C1 segment of cervical spinal cord (tissue), 14 donors: ENCODE measurements at places on chromosomes 11 and 22.

- no peak for DNase-seq
These were observed 7.3 kb downstream of the HEPHL1 start for GRCh38 chr11:94028436-94028835.

GRCh38 chr22:36469094-36469710 is 12.2 kb downstream of the TXN2 start:
- peak; percentile 23 for DNase-seq

GRCh38 chr11:12287374-12288211 is 89.8 kb upstream of the PARVA start:
- DNase-seq = no peak

DNA sequence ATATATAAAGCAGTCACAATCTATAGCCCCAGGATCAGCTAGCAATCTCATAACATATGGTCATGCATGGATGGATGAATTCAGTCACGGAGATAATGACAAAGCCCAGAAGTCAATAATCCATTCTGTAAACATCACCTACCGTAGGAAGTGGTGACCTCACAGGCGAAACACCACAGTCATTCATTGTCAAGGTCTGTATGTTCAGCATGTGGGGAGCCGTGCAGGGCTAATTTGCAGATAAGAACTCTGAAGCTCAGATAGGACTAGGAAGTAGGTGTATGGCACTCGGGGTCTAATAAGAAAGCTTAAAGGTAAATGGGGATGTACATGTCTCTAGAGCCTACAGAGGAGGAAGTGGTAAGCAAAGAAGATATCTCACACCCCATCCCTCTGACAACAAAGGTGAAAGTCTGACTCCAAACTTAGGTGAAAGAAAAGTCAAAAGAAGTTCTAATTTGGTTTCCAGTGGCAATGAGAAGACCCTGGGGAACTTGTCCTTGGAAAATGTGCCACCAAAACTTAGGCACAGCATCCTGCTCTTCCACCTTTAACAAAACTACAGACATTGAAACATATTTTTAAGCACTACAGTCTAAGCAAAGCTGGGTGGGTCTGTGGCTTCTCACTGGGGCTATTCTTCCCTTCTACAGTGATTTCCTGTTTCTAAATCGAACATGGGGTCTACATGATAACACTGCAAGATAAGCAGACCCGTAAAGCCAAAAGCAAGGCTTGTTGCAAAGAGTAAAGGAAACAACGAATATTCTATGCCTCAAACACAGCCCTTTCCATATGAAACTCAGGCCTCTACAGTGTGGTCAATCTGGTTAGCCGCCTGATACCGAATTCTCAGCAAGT is 5.2 kb downstream of the CRTAM start:
- DNase-seq = no peak

GRCh38 chr22:48752451-48753380 is 1075.0 kb downstream of the BRD1 start:
- DNase-seq = no peak

DNA sequence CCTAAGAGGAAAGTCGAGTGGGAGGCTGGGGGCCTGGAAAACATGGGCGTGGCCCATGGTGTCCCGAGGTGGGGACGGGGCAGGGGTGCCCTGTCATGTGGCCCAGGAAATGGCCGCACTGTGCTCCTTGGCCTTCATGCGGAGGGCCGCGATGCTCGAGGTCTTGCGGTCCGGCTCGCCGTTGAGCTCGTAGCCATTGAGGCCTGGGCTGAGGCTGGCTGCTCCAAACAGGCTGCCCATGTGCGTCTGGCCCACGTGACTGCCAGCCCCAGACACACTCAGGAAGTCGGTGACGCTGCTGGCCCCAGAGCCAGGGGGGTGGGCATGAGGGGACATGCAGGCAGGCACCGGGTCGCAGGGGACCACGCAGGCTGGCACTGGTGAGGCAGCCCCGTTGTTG is 45.2 kb downstream of the ALX4 start:
- no peak for DNase-seq

GRCh38 chr11:125513705-125514265 is 17.7 kb upstream of the FEZ1 start:
- no peak for DNase-seq

DNA sequence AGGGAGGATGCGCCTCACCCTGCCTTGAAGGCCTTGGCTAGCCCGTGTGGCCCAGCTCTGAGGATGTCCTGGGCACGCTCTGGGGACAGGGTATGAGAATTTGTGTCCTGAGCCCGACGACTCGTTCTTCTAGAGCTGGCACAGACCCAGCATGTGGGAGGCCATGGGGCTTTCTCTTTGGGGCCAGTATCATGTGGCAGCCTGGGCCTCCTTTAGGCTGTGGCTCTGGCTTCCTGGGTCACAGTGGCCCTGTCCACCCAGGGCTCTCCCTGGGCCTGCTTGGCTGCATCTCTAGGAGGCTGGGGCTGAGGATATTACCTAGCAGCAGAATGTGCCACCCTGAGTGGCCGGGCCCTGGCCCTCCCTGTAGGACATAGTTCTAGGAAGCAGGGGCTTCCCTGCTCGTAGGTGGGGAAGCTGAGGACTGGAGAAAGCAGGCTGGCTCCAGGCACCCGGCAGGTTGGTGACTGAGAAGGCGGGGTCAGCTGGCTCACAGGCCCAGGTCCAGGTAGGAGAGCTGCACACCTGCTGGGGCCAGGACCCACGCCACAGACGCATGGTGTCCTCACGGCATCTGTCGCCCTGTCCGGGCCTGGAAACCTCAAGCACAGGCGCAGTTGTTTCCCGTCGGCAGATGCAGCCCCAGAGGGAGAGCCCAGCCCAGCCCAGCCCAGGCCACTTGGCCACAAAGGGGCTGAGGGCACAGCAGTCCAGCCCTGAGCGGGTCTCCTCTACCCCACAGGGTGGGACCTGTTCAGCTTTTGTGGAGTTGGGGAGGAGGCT is 6.8 kb downstream of the CCDC188 start:
- no peak for DNase-seq

- DNase-seq = no peak
These were observed 180.9 kb downstream of the KIF18A start for GRCh38 chr11:27926981-27927481.

- DNase-seq = no peak
These were observed 3.2 kb downstream of the AMOTL1 start for GRCh38 chr11:94771390-94771789.

- DNase-seq = peak; percentile 14
These were observed 978 bp downstream of the C11orf87 start for GRCh38 chr11:109422870-109423465.

DNA sequence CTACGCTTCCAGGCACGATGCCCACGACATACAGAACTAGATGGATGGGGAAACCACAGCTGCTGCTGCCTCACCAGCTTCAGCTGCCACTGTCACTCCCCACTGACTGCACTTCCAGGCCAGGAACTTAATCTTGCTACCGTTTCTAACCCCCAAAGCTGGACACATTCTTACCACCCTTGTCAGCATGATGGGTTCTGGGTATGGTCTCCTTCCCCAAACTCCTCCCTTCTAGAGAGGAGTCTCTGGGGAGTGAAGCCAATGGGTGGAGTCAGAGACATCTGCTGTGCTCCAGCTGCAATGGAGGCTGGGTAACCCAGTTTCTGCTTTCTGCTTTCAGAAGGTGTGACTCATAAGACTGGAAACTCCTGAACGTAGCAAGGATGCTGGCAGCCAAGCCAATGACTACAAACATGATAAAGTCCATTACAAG is 87.0 kb upstream of the THY1 start:
- DNase-seq = no peak

- DNase-seq = no peak
These were observed 1.3 kb downstream of the PACS1 start for GRCh38 chr11:66071381-66071801.

DNA sequence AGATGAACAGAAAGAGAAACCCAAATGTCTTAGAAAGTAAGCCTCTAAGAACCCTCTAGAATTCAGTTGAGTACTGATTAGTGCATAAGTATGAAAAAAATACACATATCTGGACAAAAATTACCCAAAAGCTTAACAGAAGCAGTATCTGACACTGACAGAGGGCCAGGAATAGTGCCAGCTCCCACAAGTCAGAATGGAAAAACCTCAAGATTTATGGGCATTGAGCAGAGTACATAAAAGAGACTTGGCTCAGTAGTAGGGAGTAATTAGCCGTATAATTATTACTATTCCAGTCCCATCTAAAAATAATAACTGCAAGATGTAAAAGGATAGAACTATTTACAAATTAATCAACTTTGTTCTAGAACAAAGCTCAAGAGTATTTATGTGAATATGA is 834.5 kb downstream of the FAM181B start:
- DNase-seq = no peak

DNA sequence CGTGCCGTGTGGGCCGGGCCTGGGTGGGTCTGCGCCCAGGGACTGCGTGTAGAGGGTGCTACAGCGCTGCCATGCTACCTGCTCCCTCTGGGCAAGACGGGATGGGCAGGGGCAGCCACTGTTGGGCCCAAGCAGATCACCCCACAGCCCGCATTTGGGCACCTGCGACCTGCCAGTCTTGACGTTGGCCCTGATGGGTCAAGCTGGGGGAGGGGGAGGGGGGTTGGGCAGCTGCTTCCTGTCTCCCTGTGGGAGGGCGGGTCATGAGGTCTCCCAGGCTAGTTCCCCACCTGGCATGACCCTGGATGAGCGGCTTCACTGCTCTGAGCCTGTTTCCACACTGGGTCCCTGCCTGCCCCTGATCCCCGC is 2.8 kb upstream of the RPS19BP1 start:
- no peak for DNase-seq

DNA sequence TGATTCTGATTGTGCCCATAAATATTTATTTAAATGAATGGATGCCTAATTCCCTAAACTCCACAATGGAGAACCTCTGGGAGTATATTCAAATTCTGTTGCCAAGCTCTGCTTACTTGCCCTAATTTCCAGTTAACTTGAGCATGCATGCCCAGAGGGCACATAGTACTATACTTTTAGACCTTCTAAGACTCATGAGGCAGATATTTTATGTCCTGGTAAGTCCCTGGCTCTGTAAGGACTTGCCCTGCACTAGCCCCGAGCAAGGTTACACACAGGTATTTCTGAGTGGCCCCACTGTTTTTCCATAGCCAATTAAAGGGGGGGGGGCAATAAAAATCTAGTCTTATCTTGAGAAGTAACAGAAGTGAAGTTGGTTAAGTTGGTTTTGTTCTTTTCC is 21.1 kb upstream of the CAPRIN1 start:
- DNase-seq = no peak

GRCh38 chr11:31671681-31672080 is 139.4 kb downstream of the PAX6 start:
- DNase-seq = no peak

DNA sequence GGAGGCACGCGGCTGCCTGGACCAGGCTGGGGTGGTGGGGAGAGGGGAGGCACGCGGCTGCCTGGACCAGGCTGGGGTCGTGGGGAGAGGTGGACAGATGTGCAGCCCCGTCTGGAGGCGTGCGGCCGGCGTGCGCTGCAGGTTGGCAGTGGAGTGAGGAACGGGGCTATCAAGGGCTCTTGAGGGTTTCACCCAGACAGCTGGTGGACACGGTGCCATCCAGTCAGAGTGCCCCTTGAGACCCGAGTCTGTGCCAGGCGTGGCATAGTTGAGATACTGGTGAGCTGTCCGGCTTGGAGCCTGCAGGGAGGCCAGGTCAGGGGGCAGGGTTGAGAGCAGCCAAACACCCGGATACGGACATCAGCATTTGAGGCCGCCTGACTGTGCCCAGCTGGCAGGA is 1.5 kb upstream of the GRAMD4 start:
- DNase-seq = no peak

- DNase-seq = no peak
These were observed 13.7 kb downstream of the TBC1D22A start for GRCh38 chr22:46775850-46776826.

GRCh38 chr22:40491990-40492631 is 121.7 kb downstream of the SGSM3 start:
- peak; percentile 39 for DNase-seq

DNA sequence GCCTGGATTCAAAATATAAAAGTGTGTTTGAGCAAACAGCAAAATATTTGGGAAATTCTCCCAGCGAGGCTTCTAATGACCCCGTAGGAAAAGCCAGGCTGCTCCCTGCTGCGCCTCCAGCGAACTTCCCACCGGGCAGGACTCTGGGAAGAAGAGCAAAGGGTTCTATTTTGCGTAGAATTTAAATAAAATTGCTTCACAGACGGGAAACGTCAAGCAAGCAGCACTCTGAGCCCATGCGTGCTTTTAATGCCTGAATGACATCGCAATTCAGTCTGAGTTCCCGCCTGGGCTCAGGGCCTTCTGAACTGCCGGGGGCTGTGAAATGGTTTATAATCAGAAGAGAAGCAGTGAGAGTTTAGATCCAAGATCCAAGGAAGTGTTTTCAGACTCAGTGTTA is 775.1 kb downstream of the BRD1 start:
- DNase-seq = no peak

DNA sequence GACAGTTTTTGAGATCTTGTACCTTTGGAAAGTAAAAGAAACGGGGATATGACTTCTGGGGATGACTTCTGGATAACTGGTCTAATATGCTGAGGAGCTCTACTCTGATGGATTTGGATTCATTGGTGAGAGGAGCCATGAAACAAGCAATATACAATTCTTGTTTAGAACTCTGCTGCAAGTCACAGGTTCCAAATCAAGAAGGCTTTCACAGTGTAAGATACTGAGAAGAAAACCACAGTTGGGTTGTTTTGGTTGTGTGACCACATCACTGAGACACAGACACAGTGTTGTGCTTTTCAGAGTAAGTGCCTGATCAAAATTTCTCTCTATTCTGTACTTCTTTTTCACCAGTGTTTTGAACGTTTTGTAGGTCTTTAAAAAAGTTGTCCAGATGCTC is 13.1 kb upstream of the UCP2 start:
- DNase-seq = no peak

DNA sequence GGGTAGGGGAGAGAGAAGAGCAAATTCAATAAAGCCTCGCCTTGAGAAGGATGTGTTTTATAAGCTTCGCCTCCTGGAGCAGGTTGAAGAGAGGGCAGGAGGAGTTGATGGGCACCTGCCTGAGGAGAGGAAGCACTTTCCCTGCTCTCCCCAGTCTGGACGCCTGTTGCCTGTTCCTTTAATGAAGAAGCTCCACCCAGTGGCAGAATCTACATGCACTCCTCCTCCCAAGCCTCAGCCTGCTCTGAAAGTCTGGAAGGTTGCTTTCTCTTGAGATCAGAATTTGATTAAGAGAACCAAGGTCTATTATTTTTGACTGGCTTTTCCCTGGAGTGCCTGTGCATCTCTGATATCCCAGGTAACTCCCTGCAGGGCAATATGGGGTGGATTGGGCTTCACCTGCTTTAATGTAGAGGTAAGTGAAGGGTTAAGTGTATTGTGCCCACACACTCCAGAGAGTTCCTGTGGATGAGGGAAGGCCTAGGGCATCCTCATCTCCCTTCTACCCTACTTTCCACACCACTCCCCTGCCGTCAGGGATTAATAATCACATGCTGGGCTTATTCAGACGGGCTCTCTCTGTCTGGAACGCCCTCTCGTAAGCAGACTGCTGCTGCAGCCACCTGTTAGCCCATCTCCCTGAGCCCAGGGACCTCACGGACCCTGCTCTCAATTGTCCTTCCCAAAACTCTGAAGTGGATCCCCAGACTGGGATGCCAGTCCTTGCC is 22.3 kb downstream of the NTM start:
- DNase-seq = no peak

DNA sequence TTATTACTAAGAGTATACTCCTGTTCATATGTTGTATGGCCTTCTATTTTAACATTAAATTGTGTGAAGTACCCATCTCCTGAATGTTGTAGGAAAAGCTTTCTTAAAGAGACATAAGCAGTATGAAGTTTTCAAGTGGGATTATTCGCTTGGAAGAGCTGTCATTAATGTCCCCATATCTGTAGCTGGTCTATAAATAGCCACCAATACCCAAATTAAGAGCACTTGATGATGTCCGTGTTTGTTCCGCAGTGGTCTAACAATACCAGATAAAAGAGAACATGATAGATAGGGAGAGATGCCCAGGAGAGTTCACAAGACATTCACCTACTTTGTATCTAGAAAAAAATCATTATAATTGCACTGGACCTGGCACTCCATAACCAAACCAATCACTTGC is 527.6 kb downstream of the DLG2 start:
- no peak for DNase-seq
